ENCODE measurements at places on chromosomes 11 and 22.

- no peak for DNase-seq
Observed at GRCh38 chr22:46357711-46358520, 22.4 kb downstream of the TRMU start.

DNA sequence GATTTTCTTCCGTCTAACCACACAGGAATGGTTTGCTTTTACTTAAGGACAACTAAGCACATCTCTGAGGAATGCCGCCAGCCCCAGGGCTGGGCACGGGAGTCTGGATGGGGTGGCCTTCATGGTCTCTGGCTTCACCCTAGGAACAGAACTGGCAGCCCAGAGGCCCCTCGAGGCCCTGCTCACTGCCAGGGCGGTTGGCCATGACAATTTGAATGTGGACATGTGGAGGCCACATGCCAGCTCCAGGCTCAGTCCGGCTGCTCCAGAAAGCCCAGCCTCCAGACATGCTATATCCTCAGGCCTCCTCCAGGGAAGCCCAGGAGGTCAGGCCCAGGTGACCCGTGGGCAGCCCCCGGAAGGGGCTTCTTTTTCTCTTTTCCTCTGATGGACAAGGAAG is 84.0 kb upstream of the FGF3 start:
- DNase-seq = no peak

GRCh38 chr11:83115551-83115950 is 41.4 kb upstream of the PCF11 start:
- no peak for DNase-seq

DNA sequence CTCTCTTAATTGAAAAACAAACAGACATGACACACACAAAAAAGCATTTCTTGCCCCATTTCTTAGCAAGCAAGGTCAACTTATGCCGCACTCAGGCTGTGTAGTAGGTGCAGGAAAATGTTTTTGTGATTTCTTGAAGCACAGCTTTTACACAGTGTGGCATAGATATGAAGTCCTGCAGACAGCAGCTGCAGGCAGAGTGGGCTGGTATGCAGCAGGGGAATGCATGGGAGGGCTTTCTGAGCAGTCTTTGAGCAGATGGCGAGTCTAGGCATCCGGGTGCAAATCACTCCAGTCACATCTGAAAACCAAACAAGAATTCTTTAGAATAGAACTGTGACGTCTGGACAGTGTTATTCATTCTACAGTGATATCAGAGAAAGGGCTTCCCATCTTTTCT is 87.5 kb downstream of the BLID start:
- no peak for DNase-seq

DNA sequence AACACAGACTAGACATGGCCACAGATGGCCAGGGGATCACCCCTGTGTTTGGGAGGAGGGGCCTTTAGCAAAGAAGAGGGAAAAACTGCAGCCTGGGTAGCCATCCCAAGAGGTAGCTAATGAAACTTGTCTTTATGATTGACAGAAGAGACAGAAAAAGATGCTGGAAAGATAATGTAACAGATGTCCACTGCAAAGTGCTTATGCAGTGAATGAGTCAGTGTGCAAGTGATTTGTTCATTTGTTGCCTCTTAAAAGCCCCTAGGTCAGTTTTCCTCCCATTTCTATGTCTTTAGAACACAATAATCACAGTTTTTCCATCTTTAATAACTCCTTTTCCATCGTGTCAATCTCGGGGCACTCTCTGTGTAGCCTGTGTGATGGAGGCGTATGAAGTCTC is 57.2 kb downstream of the INSC start:
- no peak for DNase-seq

- no peak for DNase-seq
Observed at GRCh38 chr11:28459912-28460311, 351.7 kb downstream of the METTL15 start.

DNA sequence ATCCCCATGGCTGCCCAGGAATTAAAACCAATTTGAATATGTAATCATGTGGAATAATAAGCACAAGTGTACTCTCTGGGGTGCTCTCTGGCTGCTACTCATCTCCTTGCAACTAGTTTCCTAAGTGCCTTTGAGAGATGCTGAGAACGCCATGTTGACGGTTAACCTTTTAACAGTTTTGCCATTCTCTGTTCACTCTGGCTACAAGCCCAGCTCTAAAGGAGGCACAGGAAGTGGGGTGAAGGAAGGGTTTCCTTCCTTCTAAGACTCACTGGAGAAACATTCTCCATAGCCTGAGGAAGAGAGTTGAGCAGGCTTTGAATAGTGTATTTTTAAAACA is 122.0 kb upstream of the ZC3H12C start:
- no peak for DNase-seq

DNA sequence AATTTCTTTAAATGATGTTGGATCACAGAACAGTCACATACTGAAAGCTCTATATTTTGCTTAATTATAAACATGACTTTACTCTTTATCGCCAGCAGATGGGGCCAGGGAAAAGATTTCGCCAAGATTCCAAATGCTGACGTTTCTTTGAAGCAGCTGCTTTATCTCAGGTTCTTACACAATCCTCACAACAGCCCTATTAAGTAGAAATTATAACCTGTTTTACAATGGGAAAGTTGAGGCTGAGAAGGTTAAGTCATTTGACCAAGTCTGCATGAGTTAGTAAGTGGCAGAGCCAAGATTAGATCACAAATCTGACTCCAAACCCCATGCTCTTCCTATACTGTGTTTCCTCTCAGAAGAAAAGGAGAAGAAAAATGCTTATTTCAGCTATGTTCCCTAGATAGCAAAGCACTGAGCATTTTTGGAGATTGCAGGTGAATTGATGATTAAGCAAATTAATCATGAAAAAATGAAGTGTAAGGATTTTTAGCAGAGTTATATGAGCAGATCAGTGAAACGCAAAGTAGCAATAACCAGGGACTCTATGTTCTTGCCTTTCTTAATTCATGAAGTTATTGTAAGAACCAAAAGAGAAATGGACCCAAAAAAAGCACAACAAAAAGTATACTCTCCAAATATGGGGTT is 79.0 kb downstream of the AASDHPPT start:
- no peak for DNase-seq

- DNase-seq = no peak
Observed at GRCh38 chr11:2477936-2478335, 33.1 kb downstream of the KCNQ1 start.

DNA sequence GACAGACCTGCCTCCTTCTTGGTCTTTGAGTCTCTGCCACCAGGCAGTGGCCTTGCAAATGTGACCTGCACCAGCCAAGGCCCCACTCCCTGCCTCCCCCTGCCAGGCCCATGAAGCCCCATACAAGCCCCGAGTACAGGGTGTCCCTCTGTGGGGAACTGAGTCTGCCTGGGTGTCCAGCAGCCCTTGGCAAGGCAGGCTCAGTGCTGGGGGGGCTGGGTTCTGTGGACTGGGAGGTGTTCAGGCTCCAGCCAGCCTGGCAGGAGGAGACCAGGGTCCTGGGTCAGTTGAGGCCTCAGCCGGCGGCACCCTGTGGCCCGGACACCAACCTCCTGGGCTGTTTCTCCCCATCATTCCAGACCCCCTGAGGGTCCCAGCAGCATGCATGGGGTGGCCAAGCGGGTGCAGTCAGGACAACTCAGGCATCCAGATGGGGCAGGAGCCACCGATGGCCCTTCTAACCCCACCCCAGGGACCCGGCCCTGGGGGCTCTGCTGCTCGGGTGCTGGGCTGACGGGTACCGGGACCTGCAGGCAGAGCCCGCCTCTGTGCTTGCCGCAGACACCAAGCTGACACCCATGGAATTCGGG is 5.7 kb downstream of the MUC5AC start:
- DNase-seq = no peak

GRCh38 chr11:117720061-117720511 is 76.9 kb downstream of the DSCAML1 start:
- no peak for DNase-seq

DNA sequence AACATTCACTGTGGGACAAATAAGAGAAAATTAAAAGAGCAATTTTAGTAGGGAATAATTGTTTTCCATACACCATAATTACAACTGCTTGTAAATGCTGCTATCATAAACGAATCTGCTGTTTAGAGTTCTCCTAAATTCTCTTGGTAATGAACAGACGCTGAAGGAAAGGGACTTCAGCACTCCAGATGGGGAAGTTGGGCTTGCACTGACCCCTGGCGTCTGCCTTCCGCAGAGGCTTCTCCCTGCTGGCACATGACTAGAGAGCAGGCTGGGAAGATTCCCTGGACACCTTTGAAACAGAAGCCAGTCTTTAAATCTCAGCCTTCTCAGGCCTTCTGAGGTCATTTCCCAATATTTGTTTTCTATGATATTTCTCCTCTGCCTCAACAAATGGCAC is 84.1 kb downstream of the NXPE2 start:
- DNase-seq = peak; percentile 76

GRCh38 chr11:1699771-1700170 is 2.8 kb downstream of the KRTAP5-6 start:
- DNase-seq = no peak

GRCh38 chr22:32917577-32918354 is 116.3 kb downstream of the TIMP3 start:
- peak; percentile 78 for DNase-seq

- DNase-seq = peak; percentile 4
Observed at GRCh38 chr11:26134481-26135355, 197.2 kb upstream of the ANO3 start.

- DNase-seq = no peak
Observed at GRCh38 chr11:24478718-24479117, 18.1 kb upstream of the LUZP2 start.

DNA sequence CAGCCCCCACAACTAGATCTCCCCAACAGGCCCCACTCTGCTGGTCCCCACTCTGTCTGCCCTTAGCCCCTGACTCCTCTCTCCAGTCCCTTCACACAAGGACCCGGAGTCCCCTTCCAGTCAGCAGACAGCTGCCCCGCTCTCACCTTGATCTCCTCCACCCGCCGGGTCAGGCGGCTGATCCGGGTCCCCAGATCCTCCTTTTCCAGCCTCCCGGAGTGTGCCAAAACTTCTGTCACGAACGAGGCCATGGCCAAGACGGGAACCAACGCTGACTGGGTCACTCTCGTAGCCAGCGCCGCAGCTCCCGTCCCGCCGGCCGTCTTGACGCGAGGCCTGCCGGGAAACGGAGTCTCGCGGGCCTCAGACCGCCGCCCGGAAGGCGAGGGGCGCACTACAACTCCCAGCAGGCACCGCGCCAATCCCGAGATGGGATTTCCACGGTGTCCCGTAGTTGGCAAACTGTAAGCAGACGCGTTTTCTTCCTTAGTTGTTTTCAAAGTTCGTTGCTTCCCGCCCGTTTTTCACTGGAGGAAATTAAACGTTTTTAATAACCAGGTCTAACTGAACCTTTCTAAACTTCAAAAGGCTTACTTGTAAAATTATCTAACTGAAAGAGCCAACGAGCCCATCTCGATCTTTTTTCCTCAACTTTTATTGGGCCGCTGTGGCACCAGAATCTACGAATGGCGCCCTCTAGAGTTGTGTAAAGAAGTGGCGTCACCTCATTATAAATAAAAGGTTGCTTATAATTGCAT is at the start of gene ZW10:
TSS of gene ZW10 (minus strand) at position 277 of the 758 bp plus-strand sequence. CDS start at position 251, 26 bp downstream.
- peak; percentile 98 for DNase-seq

DNA sequence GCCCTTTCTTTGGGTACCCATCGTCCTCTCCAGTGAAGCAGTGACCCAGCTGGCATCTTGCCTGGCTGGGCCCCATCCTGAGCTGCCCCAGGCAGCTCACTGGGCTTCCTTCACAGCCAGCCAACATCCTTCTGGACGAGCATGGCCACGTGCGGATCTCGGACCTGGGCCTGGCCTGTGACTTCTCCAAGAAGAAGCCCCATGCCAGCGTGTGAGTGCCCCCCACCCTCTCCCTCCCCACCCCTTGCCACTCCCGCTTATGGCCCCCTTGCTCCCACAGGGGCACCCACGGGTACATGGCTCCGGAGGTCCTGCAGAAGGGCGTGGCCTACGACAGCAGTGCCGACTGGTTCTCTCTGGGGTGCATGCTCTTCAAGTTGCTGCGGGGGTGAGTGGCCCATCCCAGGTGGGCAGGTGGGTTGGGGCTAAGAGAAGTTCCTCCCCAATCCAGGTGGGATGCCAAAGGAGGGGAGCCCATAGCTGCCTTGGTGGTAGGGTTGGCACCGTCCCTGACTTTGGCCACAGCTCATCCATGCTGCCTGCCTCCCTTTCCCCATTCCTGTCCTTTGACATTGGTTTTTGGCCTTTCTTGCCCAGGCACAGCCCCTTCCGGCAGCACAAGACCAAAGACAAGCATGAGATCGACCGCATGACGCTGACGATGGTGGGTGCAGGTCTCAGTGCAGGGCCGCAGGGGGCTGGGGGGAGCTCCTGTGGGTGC is 6.8 kb upstream of the ANKRD13D start:
- peak; percentile 5 for DNase-seq

GRCh38 chr11:67120881-67121710 is 2.0 kb downstream of the KDM2A start:
- no peak for DNase-seq

- peak; percentile 71 for DNase-seq
Observed at GRCh38 chr11:61121192-61121831, 19.0 kb downstream of the CD5 start.

DNA sequence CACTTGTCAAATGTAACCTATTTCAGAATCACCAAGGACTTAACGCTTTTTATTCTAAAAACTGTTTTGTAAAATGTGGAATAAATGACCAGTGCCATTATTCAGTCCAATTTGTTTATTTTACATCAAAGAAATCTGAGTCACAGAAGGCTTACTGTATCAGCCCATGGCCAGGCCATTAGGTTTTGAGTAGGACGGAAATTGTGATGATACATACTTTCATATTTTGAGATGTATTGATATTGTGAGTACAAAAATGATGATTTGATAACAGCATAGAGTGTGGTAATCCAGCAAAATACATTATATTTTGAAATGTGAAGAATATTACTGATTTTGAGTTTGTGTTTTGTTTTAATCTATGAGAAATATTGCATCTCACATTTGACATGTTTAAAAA is 81.1 kb downstream of the PIWIL3 start:
- DNase-seq = no peak

DNA sequence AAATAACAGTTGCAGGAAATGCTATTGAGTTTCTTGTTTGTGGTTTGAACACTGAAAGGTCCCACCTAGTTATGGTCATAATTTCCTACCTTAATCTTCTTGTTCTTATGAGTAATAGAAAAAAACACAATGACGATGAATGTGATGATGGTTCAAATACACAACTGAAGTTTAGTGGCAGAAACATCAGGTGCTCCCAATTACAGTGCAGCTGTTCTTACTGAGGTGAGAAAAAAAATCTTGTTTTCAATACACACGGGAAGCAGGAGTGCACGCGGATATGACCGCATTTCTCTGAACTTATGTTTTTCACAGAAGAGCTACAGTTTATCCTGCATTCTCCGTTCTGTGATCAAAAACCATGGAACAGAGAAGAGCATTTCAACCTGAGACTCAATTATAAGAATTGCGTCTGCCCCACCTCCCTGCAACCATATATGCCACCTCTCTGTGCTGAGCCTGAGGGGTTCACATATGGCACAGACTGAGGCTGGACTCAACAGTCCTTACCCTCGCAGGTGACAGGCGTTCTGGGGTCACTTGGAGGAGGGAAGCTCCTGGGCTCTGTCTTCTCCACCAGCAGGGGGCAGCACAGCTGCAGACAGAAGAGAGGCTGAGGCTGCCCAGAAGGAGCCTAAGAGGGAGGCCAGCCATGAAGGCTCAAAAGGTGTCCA is 99.7 kb upstream of the IGLL5 start:
- DNase-seq = peak; percentile 69

GRCh38 chr22:39087881-39088684 is 9.0 kb upstream of the APOBEC3H start:
- DNase-seq = peak; percentile 71

GRCh38 chr22:29203488-29204454 is 1.9 kb upstream of the EMID1 start:
- no peak for DNase-seq
